ENCODE measurements at places on chromosomes 5 and 9.

- no peak for DNase-seq
Measured at GRCh38 chr5:172104021-172104420, 84.0 kb downstream of the STK10 start.

- no peak for DNase-seq
Measured at GRCh38 chr5:66945389-66946349, 250.9 kb downstream of the CD180 start.

GRCh38 chr9:79858508-79858907 is 286.7 kb downstream of the TLE4 start:
- no peak for DNase-seq

- DNase-seq = no peak
Measured at GRCh38 chr5:176770431-176770830, 39.9 kb upstream of the UNC5A start.

GRCh38 chr9:97722331-97722730 is 25.2 kb upstream of the XPA start:
- DNase-seq = no peak
